ENCODE measurements at places on chromosomes 7 and 10.

DNA sequence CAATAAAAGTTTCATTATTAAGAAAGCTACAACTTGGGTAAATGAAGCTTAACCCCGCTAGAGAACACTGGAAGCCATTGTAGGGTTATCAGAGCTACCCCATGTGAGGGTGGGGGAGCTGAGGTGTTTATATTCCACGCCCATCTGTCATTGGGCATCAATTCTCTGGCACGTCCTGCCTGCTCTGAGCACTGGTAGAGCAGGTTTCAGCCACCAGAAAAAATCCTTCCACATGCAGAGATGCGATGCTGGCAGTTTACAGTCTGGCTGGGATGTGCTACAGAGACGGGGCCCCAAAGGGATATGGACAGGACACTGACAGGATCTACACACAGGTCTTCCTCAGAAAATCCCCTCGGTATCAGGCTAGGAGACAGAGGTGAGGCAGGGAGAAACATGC, 15.9 kb upstream of the RAPGEF5 start:
- DNase-seq, result no peak

- no peak for DNase-seq
These were observed 576 bp upstream of the CSGALNACT2 start for GRCh38 chr10:43137717-43138020.

GRCh38 chr7:30924624-30925023, 13.0 kb downstream of the AQP1 start:
- no peak for DNase-seq

GRCh38 chr10:93941606-93942005, 47.8 kb downstream of the SLC35G1 start:
- DNase-seq, result no peak

GRCh38 chr7:33448035-33448434, 318.7 kb downstream of the BBS9 start:
- no peak for DNase-seq

DNA sequence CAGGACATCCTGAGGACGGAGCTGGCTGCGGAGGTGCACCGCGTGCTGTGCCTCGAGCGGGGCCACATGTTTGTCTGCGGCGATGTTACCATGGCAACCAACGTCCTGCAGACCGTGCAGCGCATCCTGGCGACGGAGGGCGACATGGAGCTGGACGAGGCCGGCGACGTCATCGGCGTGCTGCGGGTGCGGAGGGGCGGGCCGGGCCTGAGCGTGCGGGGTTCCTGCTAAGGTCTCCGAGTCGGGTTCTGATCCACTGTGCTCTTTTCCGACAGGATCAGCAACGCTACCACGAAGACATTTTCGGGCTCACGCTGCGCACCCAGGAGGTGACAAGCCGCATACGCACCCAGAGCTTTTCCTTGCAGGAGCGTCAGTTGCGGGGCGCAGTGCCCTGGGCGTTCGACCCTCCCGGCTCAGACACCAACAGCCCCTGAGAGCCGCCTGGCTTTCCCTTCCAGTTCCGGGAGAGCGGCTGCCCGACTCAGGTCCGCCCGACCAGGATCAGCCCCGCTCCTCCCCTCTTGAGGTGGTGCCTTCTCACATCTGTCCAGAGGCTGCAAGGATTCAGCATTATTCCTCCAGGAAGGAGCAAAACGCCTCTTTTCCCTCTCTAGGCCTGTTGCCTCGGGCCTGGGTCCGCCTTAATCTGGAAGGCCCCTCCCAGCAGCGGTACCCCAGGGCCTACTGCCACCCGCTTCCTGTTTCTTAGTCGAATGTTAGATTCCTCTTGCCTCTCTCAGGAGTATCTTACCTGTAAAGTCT, 10.4 kb downstream of the ATG9B start:
- DNase-seq, result peak; percentile 22

DNA sequence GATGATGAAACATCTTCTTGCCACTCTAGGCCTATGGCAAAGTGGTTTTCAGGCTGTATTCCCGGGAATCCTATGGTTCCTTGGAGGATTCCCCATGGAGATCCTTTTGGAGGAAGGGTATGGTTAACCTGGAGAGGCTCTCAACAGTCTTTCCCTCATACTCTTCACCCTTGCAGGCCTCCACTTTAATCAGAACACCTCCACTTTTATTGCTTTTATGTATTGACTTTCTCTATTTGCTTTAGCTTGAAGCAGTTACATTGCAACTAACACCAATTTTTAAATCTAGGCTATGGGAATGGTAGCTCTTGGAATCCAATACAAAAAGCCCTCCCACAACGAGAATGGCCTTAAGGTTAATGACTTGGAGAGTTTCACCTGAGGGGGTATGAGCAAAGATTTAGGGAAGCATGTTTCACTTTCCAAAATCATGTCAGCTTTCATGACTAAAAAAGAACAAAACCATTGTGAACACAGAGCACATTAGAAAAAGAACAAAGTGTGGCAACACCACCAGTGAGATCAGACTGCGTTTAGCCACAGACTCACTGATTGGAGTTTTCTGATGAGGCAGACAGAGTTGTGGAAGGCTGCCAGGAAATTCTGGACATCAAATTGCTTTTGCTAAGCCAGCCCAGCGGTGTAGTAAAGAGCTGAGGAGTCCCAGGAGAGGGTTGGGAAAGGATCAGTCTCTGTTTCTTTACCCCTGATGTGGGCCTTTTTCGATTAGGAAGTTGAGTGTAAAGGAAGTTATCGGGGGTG, 130.4 kb upstream of the BMPER start:
- no peak for DNase-seq

DNA sequence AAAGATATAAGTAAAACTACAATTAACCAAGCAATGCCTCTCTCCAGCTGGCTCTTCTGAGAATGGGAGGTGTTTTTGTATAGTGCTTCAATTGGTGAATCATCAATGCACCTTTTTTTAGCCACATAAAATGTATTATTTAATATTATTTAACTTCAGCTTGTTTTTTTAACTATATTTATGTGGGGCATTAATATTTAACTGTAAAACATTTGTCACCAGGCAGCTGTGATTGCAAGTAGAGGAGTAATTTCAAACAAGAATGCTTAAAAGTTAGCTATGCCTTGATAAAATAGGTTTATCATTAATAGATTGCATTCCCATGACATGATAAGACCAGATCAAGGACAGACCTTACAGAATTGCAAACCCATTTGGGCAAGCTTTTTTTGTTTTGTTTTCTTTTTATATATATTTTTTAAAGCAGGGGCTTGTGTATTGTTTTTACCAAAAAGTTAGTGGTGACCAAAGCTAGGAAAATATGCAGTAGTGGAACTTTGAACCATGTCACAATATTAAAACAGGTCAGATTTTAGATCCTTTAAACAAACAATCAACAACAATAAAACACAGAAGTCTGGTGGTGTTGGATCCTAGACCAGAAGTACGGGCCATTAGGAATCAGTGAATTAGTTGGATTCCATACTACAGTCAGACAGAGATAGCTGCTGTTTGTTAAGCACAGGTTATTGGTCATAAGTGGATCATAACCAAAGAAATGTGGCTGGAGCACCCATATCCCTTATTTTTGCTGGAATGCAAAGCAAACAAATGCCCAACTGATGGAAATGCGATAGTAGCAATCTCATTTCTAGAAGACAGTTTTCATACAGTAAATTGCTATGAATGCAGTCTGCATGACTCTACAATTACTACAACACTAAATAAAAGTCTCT, 2.9 kb downstream of the CAV2 start:
- DNase-seq, result no peak

DNA sequence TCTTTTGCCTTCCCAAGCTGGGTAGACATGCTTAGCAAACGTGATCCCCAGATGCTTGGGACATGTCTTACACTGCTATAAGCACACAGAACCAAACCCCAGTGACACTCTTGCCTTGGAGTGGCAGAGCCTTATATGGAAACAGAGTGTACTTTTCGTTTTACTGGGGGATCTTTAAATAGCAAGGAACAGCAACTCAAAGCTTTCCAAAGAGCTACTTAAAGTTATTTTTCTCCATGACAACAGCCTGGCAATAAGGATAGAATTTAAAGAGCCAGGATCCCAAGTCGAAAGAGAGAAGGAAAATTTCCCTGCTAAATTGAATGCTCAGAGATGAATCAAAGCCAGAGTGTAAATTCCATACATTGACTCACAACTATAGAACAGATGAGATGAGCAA, 67.8 kb downstream of the ZNF365 start:
- no peak for DNase-seq

DNA sequence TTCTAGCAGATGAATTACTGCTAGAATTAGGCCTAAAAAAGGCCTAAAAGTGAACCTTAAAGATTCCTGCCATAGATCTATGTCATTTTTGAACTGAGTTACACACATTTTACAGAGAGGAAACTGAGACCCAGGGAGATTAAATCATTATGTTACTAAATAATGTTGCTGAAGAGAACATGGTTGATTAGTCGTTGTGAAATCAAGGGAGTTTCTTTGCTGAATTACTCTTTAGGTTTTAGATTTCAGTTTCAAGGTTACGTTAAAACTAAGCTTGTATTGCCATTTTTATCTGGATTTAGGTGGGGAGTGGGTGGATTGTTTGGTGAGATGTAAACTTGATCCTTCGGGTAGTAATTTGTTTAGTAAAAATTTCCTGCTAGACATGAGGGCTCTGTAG, 21.3 kb downstream of the CDK14 start:
- no peak for DNase-seq

DNA sequence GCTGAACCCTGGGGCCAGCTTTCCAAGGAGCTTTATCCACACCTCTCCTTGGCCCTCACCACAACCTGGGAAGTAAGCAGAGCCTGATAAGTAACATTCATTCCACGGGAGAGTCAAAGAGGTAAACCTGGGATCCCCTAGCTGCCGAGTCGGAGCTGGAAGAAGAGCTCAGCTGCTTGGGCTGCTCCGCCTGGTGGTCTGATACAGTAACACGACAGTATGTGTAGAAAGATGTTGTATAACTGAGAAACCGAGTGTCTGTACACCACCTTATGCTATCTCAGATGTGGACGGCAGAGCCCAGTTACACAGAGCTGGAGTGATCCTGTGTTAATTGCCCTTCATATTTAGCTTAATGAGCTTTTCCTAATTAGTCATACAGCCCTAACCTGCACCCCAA, 151.3 kb upstream of the KMT2E start:
- no peak for DNase-seq

DNA sequence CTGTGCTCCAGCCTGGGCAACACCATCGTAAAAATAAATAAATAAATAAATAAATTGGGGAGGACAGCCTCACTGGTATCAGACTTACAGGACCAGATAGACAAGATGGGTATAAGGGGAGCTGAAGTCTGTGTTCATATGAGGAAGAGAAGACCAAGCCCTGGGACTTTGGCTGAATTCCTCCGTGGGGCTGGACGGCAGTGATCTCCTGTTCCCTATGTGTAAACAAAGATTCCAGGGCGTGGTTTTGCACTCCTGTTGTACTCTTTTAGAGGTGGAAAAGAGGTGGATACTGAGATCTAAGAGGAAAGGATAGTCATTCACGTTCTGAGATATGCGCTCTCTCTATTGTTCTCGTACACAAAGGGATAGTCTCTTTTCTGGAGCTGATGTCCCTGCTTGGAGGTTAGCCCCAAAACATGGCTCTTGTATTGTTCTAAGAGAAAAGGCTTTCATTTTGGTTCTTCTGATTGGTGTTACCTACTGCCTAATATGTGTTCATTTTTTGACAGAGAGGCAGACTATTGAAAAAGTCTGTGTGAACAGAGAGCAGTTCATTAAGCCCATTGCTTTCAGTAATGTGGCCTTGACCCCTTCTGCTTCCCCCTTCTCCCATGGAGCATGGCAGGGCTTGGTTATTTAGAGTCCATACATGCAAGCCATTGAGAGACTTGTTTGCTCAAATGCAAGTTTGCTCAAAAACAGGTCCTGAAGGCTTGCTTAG, 12.3 kb downstream of the KCTD7 start:
- no peak for DNase-seq

GRCh38 chr7:131182446-131183058, 145.1 kb upstream of the MKLN1 start:
- no peak for DNase-seq

- no peak for DNase-seq
These were observed 129.2 kb upstream of the FEZF1 start for GRCh38 chr7:122433765-122434164.

DNA sequence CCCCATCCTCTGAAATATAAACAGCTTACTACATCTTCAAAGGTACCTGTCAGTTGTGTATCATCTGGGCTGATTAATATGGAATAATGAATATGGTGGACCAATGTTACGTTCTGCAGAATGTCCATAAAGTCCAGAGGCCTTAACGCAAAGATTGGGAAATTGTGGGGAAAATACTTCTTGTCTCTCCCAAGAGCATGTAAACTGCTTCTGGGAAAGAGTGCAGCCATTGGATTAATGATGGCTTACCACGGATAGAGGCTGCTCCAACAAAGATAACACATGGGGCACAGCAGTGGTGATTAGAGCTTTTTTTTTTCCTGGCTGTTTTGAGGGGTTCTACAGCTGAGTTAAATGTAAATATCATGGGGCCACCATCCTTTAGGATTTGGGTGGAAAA, 340.4 kb upstream of the AKR1E2 start:
- DNase-seq, result no peak

- DNase-seq, result no peak
These were observed 49.0 kb upstream of the TPK1 start for GRCh38 chr7:144884896-144885295.

DNA sequence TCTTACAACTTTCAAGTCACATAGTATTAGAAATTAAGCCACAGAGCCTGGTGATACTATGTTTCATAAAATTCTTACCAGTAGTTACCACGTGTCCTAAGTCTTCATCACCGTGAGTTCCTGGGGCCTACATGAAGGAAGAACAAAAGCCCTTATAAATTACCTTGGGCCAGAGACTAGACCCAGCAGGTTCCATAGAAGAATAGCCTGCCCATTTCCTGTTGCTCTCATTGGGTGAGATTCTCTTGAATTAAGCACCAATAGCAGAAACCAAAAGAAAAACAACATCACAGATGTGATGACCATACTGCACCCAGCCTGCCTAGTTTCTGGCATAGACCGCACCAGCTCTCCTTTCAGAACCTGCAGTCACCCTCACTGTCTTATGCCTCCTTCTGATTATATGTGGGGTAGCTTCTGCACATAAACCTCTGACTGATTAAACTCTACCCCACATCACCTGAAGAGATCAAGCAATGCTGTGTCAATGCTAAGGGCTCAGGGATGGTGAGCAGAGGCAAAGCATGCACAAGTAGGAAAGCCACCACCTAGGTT, 18.0 kb upstream of the SEM1 start:
- no peak for DNase-seq

DNA sequence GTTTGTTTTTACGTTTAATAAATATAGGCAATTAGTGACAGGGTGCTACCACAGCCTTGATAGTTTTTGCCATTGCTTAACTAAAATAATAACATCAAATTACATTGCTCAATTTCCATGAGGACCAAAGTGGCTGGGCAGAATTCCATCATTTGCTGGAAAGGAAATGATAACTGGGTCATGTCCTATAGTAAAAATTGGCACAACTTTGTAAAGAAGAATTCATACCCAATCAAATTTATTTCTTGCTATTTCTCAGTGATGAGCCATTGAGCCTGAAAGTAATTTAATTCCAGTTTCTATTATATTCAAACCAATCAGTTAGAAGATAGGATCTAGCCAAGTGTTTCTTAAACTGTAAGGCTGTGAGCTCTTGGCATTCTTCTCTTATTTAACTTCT, 102.2 kb upstream of the CTTNBP2 start:
- DNase-seq, result no peak

All from amniotic stem cell (primary cell).